ENCODE measurements at places on chromosomes 4 and X. TPM values are rescaled to one million over a fixed set of nuclear protein-coding genes. Genes with fewer than 3 reads are reported as not detected.

TMEM192 gene
- 6.8 TPM for total RNA-seq

GRCh38 chrX:13906093-13906492 is 89.2 kb upstream of the GPM6B start:
- no peak for DNase-seq

- peak; percentile 42 for DNase-seq
These were observed 587 bp downstream of the TIMM8A start for GRCh38 chrX:101347859-101348451.

POU3F4 gene
- total RNA-seq: not detected

DNA sequence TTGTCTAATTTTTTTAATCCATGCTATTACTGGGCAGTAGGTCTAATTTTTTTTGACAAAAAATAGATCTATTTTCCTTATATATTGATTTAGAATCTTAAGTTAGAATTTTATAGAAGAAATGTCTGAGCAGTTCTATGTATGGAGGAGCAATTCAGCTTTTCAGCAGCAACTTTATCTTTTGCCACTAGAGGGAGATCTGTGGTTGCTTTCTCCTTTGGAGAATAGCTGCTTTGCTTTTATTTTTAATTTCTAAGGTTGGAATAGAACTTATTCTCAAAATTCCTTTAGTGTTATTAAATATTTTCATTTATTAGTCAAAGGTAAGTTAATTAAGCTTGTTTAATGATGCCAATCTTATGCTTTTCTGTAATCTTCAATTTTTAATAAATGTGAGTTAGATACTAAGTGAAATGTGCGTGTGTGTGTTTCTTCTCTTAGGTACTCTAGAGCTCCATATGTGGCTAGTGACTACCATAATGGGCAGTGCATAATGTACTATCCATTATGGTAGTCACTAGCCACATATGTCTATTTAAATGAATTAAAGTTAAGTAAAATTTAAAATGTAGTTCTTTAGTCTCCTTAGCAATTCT is 29.3 kb downstream of the FAM199X start:
- peak; percentile 30 for DNase-seq

GRCh38 chrX:153828723-153829548 is 1.4 kb downstream of the PDZD4 start:
- DNase-seq: no peak

DNA sequence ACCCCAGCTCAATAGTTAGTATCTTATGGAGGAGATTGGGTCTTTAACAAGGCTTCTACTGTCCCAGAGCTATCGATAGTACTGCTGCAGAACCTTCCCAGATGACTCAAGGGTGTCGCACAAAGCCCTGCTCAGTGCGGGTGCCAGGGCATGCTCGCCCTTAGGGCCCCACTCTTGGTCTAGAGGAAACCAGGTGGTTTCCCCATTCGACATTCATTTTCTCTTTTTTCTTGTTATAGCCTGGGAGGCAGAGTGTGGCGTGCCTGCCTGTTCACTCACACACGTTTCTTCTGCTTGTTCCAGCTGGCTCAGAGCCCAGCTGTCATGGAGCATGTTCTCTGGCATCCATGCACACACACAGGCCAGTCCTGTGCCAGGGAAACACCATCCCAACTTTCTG is 144.5 kb downstream of the SMIM20 start:
- no peak for DNase-seq

DNA sequence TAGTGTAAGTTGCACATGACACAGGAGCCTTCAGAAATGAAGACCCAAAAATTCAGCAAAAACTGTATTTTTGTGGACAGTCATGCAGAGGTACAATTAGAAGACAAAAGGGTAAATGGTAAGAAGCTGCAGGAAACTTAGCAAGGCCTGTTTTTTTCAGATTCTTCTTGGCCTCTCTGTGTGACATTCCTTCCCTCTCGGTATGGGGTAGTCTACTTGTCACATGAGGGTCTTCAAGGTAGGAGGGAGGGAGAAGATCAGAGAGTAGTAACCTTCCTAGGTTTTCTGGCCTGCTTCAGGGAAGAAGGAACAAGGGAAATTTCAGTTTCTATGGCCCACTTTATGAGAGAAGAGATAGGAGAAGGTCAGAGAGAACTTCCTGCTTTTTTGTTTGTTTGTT is 230.4 kb upstream of the PPP1R2C start:
- no peak for DNase-seq

SUPT20HL2 gene
- total RNA-seq: under 0.01 TPM

DNA sequence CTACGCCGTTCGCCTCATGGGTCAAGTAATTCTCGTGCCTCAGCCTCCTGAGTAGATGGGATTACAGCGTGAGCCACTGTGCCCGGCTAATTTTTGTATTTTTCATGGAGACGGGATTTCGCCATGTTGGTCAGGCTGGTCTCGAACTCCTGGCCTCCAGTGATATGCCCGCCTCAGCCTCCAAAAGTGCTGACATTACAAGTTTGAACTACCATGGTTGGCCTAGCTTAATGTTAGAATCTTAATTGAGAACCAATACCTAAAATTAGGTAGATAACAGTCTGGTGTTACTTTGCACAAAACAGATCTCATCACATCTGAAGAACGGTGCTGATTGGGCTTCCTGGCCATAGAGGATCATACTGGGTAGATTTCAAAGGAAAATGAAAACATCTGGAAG is 184.9 kb downstream of the VEGFC start:
- DNase-seq: no peak

DNA sequence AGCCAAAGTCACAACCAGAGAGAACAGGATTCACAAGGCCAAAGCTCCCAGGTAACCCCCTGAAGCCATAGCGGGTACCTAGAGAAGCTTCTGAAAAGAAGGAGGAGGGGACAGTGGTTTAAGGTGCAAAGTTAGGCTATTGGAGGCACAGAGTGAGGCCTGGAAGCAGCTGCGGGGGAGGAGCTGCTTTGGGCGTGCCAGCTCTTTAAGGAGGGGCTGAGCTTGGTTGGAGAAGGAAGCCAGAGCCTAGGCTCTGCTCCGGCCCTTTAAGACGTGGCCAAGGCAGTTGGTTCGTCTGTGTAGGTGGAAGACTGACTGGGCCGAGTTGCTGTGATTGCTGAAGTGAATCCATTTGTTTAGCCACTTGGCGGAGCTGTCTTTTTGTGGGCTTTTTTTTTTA is 1.5 kb downstream of the KLF8 start:
- DNase-seq: peak; percentile 25

GRCh38 chrX:120109378-120109777 is 6.3 kb downstream of the RHOXF1 start:
- DNase-seq: no peak

HSFX2 gene
- not detected for total RNA-seq

GABRQ gene
- total RNA-seq: under 0.01 TPM

DNA sequence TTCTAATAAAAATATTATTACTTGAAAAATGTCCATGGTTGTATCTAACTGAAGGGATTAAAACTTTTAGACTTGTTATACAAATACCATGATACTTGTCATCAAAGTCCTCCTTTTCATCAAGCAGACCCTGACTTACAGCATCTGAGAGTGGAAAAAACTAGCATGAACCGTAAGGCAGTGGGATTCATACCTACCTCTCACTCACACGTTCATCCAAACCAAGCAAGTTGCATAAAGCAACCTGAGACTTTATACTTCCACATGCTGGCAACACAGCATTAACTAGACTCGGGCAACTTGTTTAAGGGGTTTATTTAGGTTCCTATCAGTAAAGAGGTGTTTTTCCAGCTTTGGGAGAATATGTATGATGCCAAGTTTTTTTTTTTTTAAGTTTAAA is 22.6 kb upstream of the TLR7 start:
- DNase-seq: no peak

- DNase-seq: no peak
These were observed 39.7 kb upstream of the CXorf51A start for GRCh38 chrX:146854281-146854680.

DNA sequence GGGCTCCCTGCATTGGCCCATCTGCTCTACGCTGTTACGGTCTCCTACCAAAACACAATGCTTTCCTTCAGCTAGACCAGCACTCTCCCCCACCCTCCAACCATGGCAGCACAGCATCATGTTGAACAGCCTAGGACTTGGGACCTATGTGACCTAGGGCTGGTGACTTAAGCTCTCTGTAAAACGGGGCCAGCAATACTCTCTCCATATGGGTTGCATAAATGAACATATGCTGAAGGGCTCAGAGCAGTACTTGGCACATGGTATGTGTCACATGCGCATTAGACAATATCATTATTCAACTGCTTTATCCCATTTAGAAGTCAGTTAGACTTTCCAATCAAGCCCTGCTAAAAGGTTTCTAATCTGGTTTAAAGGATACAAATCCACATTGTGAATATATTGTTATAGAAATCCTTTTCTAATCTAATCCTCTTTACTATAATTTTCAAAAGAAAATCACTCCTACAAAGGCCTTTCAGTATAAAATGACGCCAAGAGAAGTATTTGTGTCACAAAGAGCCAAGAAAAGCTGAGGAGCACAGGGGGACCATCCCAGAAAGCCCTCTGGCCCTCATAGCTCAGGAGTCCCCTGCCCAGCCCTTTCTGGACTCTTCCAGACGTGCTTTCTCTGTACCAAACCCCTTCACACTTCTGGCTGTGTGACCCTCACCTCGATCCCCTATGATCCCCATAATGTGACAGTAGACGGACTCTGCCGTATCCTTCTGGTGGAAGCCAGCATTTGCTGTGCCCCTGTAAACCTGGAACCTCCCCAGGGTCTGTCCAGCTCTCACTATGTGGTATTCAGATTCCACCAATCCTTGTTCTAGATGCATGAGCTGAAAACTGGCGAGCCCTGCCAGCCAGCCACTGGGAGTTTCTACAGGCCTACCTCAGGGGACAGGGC is 42.3 kb downstream of the NSG1 start:
- no peak for DNase-seq

DNA sequence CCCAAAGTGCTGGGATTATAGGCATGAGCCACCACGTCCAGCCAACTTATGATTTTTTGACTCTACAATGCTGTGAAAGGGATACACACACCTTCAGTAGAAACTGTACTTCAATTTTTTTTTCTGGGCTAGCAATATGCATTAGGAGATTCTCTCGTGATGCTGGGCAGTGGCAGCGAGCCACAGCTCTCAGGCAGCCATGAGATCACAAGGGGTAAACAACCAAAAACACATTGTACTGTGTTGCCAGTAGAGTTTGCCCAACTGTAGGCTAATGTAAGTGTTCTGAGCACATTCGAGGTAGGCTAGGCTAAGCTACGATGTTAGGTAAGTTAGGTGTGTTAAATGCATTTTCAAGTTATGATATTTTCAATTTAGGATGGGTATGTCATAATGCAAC is 25.7 kb downstream of the RAB33A start:
- no peak for DNase-seq

BEND2 gene
- not detected for total RNA-seq

DNA sequence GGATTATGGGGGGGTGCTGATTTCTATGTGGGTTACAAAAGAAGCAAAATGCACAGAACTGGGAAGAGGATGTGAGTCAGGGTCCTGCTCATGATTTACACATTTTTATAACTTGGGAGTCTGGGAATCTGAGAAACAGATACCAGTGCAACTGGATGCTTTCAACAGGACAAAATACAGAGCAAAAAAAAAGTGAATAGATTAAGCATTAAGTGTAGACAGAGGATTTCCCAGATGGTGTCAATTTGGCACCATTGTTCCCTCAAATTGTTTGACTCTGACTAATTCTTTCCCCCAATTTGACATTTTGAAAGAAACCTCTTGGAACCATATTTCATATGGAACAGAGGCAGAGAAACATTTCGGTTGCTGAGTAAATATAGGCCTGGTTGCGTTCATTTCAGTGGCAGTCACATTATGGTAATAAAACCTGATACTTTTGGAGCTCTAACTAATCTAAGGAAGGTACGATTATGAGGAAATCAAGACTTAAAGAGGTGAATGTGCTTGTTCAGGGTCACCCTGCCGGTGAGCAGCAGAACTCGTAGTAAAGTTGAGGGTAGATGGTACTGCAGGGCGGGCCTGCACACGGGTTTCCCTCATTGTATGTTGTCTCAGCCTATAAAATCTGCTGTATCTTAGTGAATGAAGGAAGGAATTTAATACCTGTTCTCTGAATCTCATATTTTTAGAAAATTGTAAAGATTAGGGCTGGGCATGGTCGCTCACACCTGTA is 18.7 kb upstream of the CDKL5 start:
- DNase-seq: no peak

IL2 gene
- not detected for total RNA-seq

SLC9B1 gene
- 0.43 TPM for total RNA-seq

- no peak for DNase-seq
These were observed 145.0 kb downstream of the ADAMTS3 start for GRCh38 chr4:72424006-72424405.

- DNase-seq: no peak
These were observed 163.8 kb downstream of the BANK1 start for GRCh38 chr4:101954351-101954750.

CSN1S1 gene
- total RNA-seq: not detected

- DNase-seq: no peak
These were observed 17.3 kb upstream of the CXCL8 start for GRCh38 chr4:73723023-73723422.

LNX1 gene
- 0.43 TPM for total RNA-seq

NLGN3 gene
- 0.43 TPM for total RNA-seq

MXRA5 gene
- total RNA-seq: 45.4 TPM

- DNase-seq: no peak
These were observed 36.7 kb upstream of the TLR3 start for GRCh38 chr4:186032259-186032658.

MAML3 gene
- total RNA-seq: 4.2 TPM

GRCh38 chrX:36083256-36083655 is 163.7 kb downstream of the CFAP47 start:
- DNase-seq: no peak

- DNase-seq: no peak
These were observed 60.9 kb downstream of the LEF1 start for GRCh38 chr4:108107729-108108382.
